Skeletal muscle cell (primary cell): ENCODE measurements at places on chromosomes 1 and 21.
A peak's percentile ranks its signal among the peaks of the same experiment; 100 is the strongest.

DNA sequence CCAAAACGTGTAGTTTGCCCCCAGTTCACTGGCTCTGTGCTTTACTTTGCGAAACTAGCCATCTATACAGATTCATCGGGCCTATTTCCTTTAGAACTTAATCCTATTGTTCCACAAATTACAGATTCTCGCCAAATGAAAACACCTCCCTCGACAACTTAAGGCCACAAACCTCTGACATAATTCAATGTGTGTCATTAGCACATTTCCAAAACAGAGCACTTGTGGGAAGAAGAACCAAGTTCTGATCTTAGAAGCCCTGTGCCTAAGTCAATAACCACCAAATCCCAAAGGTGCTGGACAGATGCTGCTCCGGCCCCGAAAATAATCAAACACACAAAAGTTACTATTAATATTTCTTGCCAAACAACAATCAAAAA, 93.9 kb downstream of the SLC45A1 start:
- DNase-seq = no peak

DNA sequence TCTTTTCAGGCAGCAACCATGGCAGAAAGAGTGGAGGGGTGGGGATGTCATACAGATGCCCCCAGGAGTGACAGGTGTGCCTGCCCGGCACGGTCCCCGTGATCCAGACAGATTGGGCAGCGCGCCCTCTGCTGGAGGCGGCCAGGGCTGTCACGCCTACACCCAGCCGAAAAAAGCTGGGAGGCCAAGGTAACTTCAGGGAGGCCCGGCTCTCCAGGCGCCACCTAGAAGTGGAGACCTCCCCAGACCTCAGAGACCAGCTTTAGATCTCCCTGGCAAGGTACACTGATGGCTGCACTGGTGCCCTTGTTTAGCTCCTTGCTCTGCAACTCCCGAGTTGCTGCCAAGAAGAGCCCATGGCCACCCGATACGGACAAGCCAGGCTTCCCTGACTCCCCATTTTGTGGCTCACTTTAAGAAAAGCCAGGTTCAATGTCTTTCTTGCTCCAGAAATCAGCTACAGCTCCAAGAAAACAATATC, 6.6 kb downstream of the GOLT1A start:
- DNase-seq = no peak

GRCh38 chr21:19198801-19199200, 795.2 kb upstream of the TMPRSS15 start:
- DNase-seq = no peak

DNA sequence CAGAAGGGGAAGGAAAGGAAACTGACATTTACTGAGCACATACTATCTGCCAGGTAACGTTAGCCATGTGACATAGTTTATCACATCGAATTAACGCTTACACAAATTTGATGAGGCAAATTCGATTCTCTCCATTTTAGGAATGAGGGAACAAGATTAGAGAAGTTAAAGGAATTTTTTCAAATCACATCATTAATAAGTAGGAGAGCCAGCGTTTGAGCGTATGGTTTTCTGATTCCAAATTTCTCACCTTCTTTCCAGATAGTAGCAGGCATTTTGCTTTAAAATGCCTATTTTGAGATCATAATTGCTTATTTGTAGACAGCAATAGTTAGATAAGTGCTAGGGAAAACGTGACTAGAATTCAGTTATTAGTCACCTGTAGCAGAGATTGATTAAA, 19.3 kb downstream of the FMO3 start:
- no peak for DNase-seq

- no peak for DNase-seq
Measured at GRCh38 chr1:53189061-53189460, 7.6 kb upstream of the CPT2 start.

GRCh38 chr1:197339106-197340060, 71.3 kb downstream of the CRB1 start:
- DNase-seq = no peak

- DNase-seq = no peak
Measured at GRCh38 chr1:205983925-205984725, 19.1 kb downstream of the RAB7B start.

DNA sequence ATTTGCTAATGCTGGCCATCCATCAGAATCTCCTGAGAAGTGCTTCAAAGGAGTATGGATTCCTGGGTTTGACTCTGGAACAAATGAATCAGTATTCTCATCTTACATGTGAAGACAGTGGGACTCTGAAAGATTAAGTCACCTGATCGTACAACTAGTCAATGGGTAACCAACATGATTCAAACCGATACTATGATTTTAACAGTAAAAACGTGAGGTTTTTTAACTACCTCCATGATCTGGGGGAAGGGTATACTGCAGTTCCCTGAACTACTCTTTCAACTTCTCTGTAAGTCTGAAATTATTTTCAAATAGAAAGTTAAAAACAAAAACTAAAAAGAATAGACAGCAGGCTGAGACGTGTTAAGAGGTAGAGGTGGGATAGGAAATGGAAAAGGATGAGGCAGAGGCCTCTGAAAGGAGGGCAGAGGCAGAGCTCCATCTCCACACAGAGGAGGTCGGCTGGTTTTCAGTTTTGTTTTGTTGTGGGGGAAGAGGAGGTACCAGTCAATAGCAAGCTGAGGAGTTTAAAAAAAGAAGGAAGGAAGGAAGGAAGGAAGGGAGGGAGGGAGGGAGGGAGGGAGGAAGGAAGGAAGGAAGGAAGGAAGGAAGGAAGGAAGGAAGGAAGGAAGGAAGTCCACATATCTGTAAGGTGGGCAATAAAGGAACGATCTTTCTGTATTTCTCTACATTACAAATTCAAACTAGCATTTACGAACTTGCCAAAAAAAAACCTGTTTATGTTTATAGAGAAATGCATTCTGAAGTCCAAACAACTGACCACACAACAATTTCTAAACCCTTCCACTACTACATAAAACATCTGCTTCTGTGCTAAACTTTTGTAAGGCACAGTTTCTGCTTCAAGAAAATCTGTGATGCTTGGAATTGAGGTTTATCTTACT, 213.1 kb downstream of the RERE start:
- DNase-seq = no peak

DNA sequence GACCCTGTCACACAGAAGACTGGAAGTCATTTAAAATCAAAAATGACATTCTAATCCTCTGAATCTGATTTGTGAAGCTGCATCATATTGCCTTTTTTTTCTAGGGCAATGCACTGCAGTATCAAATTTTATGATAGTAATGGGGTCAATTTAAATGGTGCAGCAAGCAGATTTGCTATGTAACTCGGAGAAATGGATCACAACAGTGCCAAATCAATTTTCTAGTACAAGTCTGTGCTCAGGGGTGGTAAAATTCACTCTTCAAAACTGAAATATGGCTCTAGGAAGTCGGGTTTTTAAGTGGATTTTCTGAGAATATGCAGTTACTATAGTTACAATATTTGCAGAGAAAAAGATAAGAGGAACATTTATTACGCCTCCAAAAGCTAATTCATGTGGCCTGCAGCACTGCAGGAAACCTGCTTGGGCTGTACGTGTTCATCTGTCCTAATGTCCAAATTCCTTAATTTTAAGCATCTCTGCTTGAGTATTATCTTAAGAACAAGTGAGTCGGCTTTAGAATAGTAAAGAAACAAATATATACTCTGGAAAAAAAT, 31.5 kb downstream of the HLCS start:
- DNase-seq = no peak

DNA sequence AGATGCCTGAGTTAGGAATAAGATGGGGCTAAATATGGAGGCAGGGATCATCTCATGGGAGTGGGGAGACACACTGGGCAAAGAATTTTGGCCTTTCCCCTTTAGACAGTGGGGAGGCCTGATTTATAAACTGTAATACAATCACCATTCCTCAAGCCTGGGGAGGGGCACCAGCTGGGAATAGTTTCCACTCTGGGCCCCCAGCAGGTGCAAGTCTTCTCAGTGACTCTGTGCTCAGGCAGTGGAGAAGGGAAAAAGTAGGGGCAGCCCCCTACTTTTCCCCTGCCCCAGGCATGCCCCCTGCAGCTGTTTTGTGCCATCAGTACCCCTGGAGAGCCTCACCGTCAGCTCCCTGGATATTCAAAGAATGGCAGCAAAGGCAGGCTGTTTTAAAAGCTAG, 19.1 kb downstream of the COA7 start:
- no peak for DNase-seq

GRCh38 chr1:90155721-90156487, 161.0 kb downstream of the ZNF326 start:
- no peak for DNase-seq

DNA sequence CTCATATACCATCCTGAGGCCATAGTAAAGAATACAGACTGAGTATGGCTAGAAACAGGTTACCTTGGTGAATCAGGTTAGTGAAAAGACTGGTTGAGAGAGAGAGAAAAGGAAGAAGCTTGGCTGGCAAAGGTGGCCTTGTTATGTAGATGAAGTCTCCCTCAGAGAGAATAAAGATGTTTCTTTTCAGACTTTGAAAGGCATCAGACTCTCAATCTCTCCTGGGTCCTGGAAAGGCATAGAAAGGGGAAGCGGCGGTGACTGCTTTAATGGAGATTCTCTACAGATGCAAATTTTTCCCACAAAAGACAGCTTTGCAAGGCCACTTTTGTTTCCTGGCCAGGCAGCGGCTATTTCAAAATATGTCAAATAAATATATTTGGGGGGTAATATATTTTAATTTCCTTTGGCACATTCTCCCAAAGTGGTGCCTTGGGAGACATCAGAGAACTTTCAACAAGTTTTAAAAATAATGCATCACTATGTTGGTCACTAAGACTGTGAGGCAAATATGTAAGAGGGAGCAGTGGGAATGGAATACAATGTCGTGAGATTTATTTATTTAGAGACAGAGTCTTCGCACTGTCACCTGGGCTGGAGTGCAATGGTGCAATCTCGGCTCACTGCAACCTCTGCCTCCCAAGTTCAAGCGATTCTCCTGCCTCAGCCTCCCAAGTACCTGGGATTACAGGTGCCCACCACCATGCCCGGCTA, 46.1 kb downstream of the NPHS2 start:
- DNase-seq = no peak

DNA sequence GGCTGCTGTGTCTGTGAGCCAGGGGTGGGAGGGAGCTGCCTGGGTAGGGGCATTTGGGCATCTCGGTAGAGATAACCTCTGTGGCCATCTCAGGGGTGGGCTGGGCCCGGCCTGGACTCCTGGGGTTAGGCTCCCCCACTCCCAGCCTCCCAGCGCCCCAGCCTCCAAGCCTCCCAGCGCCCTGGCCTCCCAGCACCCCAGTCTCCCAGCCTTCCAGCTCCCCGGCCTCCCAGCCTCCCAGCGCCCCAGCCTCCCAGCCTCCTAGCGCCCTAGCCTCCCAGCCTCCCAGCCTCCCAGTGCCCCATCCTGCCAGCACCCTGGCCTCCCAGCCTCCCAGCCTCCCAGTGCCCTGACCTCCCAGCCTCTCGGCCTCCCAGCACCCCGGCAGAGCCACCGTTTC, 85.1 kb upstream of the TTC34 start:
- no peak for DNase-seq

GRCh38 chr1:95252422-95252821, 18.4 kb downstream of the RWDD3 start:
- DNase-seq = no peak

DNA sequence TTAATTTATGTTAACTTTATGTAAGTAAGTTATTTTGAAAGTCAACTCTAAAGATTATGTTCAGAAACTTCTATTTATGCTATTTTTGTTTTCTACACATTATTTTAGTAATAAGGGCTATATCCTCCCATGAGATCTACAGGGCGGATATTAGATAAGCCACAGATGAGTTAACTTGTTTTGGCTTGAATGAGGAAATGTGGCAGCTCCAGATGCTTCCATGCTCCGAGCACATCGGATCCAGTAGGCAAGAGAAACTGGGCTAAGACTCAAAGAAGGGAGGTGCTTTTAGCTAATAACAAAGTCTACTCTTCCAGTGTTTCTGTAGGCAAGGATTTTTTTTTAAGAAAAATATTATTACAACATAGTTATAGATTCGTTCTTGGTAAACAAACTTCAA, 20.0 kb upstream of the LAMC1 start:
- DNase-seq = peak; percentile 44

DNA sequence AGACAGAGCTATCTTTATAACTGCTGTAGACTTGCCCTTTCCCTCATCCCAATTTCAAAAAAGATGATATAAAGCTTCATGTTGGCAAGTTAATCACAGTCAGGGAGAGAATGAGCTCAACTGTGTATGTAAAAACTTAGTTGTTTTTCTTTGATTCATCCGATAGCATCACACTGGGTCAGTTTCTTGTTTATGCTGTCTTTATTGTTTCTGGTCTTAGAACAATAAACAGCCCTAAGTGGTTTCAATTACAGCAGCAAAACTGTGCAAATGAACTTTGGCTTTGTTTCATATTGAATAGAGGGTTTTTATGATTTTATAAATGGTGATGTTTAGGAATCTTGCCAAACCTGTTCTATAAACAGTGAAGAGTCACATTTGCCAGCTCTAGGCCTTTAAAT, 423.8 kb upstream of the CXADR start:
- DNase-seq = no peak

GRCh38 chr1:216614011-216614934, 109.0 kb downstream of the ESRRG start:
- no peak for DNase-seq

- DNase-seq = no peak
Measured at GRCh38 chr1:38151399-38151798, 104.8 kb upstream of the POU3F1 start.

DNA sequence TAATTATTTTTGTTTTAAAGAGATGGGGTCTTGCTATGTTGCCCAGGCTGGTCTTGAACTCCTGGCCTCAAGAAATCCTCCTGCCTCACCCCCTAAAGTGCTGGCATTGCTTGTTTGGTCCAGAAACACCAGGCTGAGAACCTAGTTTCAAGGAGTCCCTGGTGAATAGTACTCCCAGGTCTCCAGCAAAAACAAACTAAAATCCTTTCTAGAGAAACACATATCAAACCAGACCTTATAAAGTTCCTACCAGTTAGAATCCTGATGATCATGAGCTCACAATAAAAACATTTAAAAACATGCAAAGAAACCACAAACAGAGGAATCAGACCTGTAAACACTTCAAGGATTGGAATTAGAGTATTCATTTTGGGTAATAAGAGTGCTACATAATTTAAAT, 34.4 kb upstream of the PADI1 start:
- DNase-seq = peak; percentile 19

GRCh38 chr1:64540265-64540791, 70.4 kb downstream of the CACHD1 start:
- DNase-seq = no peak

- DNase-seq = no peak
Measured at GRCh38 chr21:25281134-25281533, 326.1 kb downstream of the MRPL39 start.

DNA sequence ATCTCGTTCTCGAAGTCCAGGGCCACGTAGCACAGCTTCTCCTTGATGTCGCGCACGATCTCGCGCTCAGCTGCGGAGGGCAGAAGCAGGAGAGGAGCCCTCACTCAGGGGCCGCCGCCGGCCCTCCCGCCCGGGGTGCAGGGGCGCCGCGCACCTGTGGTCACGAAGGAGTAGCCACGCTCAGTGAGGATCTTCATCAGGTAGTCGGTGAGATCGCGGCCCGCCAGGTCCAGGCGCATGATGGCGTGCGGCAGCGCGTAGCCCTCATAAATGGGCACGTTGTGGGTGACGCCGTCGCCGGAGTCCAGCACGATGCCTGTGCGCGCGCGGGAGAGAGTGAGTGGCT, 1.8 kb downstream of the ACTA1 start:
- DNase-seq = no peak
